ENCODE measurements at places on chromosomes 7 and 10. TPM values are rescaled to one million over a fixed set of nuclear protein-coding genes. Genes with fewer than 3 reads are reported as not detected.

The PIP gene
- total RNA-seq: 98.2 TPM

The GSTO2 gene
- 18.1 TPM for total RNA-seq

The RPEL1 gene
- total RNA-seq: not detected

The ANKRD2 gene
- total RNA-seq: not detected

The TBATA gene
- total RNA-seq: 0.57 TPM

The PLEKHS1 gene
- total RNA-seq: 9.0 TPM

The DRGX gene
- total RNA-seq: not detected

DNA sequence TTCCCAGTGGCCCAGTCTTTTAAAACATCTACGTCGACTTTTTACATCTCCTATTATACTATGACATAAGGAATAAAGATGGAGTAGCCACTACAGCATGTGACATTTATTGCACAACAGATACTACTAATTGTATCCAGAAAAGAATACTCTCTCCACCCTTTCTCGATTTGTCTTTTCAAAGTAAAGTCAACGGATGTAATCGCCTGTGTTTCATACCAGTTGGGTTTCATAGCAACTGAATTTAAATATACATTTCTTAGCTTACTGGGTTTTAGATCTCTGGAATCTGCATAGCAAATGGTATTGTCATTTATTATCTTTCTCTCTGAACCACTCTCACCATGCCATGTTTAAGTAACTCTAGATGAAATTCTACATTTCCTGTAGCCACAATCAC lies 86.4 kb upstream of the TRIL start:
- H3K36me3 ChIP-seq: no peaks in the 10 kb centered on the region
- DNase-seq: no peak
- no peak overlapping the region for H3K4me3 ChIP-seq
- H3K27ac ChIP-seq: no peak overlapping the region

- no peaks in the 10 kb centered on the region for H3K27me3 ChIP-seq
- no peak overlapping the region for H3K27ac ChIP-seq
- DNase-seq: no peak
- no peaks in the 10 kb centered on the region for H3K4me1 ChIP-seq
- no peak overlapping the region for H3K4me3 ChIP-seq
- H3K36me3 ChIP-seq: no peaks in the 10 kb centered on the region
These were observed 279.0 kb downstream of the TCERG1L start for GRCh38 chr10:131032329-131033165.

- H3K36me3 ChIP-seq: no peaks in the 10 kb centered on the region
- peak overlapping the region; percentile 86 for H3K27ac ChIP-seq
- H3K4me1 ChIP-seq: peaks cover 29% of the 10 kb centered on the region
- no peak overlapping the region for H3K4me3 ChIP-seq
These were observed 17.6 kb downstream of the DNAJB12 start for GRCh38 chr10:72337039-72337629.

DNA sequence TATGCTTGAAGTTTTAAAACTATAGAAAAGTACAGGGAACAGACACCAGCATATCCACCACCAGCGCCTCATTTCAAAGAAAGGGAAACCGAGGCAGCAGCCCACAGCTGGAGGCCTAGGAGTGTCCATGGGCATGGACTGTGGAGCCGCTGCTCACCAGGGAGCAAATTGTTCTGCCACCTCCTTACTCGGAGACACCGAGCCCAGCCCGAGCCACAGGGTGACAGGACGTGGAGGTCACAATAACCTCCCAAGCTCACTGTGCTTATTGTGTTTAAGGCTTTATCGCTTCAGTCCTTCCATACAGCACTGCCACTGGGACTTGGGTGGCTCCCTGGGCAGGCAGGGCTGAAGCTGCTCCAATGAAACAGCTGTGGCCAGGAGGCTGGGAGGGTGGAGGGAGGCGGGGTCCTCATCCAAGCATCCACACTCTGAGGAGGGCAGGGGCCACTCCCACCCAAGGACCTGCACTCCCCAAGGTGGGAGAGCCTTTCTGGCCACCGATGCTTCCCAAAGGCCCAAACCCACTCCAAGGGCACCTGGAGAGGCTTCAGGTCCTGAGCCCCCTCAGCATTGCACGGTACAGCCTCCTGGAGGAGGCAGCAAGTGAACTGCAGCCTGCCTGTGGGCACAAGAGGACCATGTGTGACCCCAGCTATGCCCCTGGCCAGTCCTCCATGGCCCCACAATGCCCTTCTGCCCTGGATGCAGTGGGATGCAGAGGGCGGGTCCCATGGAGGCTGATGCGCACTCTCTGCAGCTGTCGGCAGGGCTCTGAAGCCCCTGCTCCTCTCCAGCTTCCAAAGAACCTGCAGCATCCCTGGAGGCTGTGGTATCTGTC lies 38.7 kb upstream of the RET start:
- H3K27ac ChIP-seq: no peak overlapping the region
- H3K27me3 ChIP-seq: no peaks in the 10 kb centered on the region
- no peak overlapping the region for H3K4me3 ChIP-seq
- no peaks in the 10 kb centered on the region for H3K36me3 ChIP-seq
- H3K4me1 ChIP-seq: no peaks in the 10 kb centered on the region

DNA sequence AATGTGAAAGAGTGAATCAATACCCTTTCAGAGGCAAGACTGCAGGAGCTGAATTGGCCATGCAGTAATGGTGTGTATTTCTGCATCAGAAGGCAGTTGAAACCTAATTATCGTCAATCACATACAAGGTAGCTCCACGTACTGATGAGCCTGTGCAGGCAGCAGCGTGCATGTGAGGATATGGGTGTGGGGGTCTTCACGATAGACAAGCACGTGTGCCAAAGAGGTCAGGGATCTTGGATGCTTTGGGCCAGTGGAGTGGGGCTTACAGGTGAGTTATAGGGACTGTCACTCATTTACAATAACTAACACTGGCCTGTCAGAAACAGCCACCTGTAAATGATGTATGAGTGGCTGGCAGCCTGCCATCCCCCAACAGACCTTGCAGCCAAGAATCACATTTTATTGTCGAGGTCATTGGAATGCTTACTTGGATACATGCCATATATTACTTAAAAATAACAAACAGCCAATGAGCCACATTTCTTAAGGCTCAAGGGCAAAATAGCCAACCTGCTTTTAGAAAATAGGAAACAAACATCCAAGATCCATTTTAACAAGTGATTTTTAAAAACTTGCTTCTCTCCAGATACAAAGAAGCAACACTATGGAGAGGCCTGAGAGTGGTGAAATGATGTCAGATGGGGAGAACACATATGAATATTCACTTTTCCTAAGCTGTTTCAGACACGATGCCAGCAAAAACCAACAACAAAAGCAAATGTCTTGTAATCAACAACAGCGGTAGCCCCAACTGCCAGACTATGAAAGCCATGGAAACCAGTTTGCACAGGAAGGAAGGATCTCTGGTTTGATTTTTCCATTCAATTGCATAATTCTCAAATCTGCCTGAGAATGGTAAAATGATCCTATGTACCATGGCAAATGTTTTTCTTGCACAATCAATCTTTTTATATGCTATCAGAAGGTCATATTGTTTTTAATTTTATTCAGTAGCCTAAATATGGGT lies 210.7 kb downstream of the SKAP2 start:
- H3K4me1 ChIP-seq: no peaks in the 10 kb centered on the region
- peaks cover 3% of the 10 kb centered on the region for H3K27me3 ChIP-seq
- no peak for DNase-seq
- H3K36me3 ChIP-seq: no peaks in the 10 kb centered on the region
- H3K4me3 ChIP-seq: no peak overlapping the region

- H3K4me1 ChIP-seq: no peaks in the 10 kb centered on the region
- H3K4me3 ChIP-seq: no peak overlapping the region
- H3K36me3 ChIP-seq: no peaks in the 10 kb centered on the region
- H3K27ac ChIP-seq: no peak overlapping the region
- DNase-seq: no peak
These were observed 4.1 kb downstream of the PRSS1 start for GRCh38 chr7:142753366-142753765.

DNA sequence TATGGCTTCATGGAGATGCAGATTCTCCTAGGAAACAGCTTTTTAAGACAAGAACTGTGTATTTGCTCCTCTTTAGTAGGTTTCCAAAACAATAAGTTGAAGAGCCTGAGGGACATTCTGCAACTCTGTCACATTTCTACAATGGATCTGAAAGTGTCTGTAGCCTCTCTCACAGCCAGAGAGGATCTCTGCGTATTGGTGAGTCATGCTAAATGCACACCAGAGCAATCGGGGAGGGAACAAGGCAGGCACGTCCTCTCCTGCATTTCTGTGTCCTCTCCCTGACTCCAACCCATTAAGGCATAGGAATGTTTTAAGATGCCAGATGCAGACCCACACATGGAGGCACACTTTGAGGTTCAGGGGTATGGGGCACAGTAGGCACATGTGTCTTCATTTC lies 1126.4 kb upstream of the GHITM start:
- no peak for DNase-seq
- H3K27ac ChIP-seq: no peak overlapping the region
- no peaks in the 10 kb centered on the region for H3K27me3 ChIP-seq
- no peaks in the 10 kb centered on the region for H3K4me1 ChIP-seq
- no peak overlapping the region for H3K4me3 ChIP-seq

- DNase-seq: no peak
- no peak overlapping the region for H3K4me3 ChIP-seq
- no peak overlapping the region for H3K27ac ChIP-seq
- H3K4me1 ChIP-seq: no peaks in the 10 kb centered on the region
These were observed 16.5 kb downstream of the CYP3A43 start for GRCh38 chr7:99844328-99844727.

GRCh38 chr10:119496273-119496672 lies 46.2 kb downstream of the RGS10 start:
- DNase-seq: no peak
- H3K36me3 ChIP-seq: no peaks in the 10 kb centered on the region
- H3K27me3 ChIP-seq: no peaks in the 10 kb centered on the region
- H3K27ac ChIP-seq: no peak overlapping the region
- H3K4me3 ChIP-seq: no peak overlapping the region

GRCh38 chr7:90061077-90061476 lies 93.2 kb upstream of the STEAP1 start:
- H3K27ac ChIP-seq: no peak overlapping the region
- H3K36me3 ChIP-seq: no peaks in the 10 kb centered on the region
- H3K27me3 ChIP-seq: no peaks in the 10 kb centered on the region
- H3K4me1 ChIP-seq: no peaks in the 10 kb centered on the region
- DNase-seq: no peak
- no peak overlapping the region for H3K4me3 ChIP-seq

DNA sequence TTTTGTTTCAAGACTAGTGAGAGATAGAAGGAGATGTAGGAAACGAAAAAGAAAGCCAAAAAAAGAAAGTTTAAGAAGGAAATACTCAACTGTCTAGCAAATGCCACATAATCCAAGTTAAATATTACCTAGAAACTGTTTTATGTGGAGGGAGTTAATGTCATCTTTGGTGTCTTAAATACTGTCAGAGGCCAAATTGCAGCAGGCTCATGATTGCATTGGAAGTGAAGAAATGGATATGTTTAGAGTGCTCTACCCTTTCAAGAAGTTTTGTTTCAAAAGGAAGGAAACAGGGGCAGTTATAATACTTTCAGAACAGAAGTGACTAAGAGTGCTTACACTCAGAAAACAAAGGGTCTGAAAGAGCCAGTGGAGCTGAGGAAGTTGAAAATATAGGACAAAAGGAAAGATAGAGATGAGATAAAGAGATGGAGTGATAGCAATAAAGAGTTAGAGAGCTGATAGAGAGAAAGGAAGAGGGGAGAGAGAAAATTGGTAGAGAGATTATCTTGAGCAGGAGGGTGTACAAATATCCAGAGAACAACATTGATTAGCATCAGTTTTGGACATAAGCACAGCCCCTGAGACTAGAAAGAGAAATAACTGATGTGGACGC lies 28.0 kb upstream of the GNAI1 start:
- H3K27ac ChIP-seq: no peak overlapping the region
- DNase-seq: no peak
- H3K4me3 ChIP-seq: no peak overlapping the region

DNA sequence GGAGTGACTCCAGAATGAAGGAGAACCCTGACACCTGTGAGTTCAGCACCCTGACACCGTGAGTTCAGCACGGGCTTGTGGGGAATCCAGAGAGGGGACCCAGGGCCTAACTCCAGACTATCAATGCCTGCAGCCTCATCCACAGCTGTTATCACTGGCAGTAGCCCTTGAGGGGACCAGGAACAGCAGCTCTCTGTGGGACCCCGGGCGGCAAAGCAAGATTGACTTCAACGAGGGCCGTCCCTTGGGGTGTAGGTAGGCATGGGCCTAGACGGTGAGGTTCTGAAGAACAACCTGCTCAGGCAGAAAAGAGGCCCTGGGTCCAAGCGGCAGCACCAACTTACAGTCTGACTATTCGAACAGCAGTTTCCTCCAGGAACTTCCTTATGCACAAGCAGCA lies 8.9 kb downstream of the GRID1 start:
- H3K4me3 ChIP-seq: no peak overlapping the region
- H3K36me3 ChIP-seq: no peaks in the 10 kb centered on the region
- no peaks in the 10 kb centered on the region for H3K27me3 ChIP-seq
- no peak for DNase-seq

GRCh38 chr7:130384371-130384801 lies 4.1 kb downstream of the CPA1 start:
- H3K4me1 ChIP-seq: no peaks in the 10 kb centered on the region
- H3K36me3 ChIP-seq: no peaks in the 10 kb centered on the region
- H3K4me3 ChIP-seq: no peak overlapping the region
- no peaks in the 10 kb centered on the region for H3K27me3 ChIP-seq
- no peak overlapping the region for H3K27ac ChIP-seq
- DNase-seq: no peak

DNA sequence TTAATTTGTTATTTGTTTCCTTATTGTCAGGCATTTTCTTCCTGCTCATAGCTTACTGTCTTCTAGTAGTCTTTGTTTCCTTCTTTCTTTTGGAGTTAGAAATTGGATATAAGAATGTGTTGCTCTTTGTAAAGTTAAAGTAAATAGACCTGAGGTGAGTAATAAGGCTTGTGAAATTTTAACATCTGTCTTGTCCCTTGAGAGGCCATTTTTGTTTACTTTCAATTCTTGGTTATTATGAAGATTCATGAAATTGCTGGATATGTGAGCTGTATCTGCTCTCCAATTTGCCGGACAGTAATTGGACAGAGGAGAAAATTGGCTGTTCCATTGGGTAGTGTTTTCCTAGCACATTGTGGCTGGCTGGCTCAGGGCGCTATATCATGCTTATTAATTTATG lies 260.7 kb downstream of the EXOC4 start:
- DNase-seq: no peak
- no peaks in the 10 kb centered on the region for H3K27me3 ChIP-seq
- no peaks in the 10 kb centered on the region for H3K4me1 ChIP-seq
